Temporal lobe (tissue), 4 donors: ENCODE measurements at places on chromosomes 12 and 14. TPM values are rescaled to one million over a fixed set of nuclear protein-coding genes. Genes with fewer than 3 reads are reported as not detected.

Gene CLEC4A
- total RNA-seq: 0.25 TPM

Gene PLXNC1
- 74.3 TPM for total RNA-seq

Gene TEX52
- total RNA-seq: not detected

Gene GLT8D2
- total RNA-seq: 9.6 TPM

Gene ADAM21
- total RNA-seq: not detected

Gene CHURC1
- total RNA-seq: 36.6 TPM

Gene BDKRB1
- not detected for total RNA-seq

Gene KRT8
- 0.25 TPM for total RNA-seq

Gene SERPINA9
- total RNA-seq: not detected

Gene RAB35
- total RNA-seq: 28.8 TPM

Gene PMCH
- not detected for total RNA-seq

Gene CAND1
- 218 TPM for total RNA-seq

Gene TMTC2
- 23.4 TPM for total RNA-seq

Gene DTX1
- total RNA-seq: 34.9 TPM
